ENCODE measurements at places on chromosomes 3 and 15. TPM values are rescaled to one million over a fixed set of nuclear protein-coding genes. Genes with fewer than 3 reads are reported as not detected.

The ARRDC4 gene
- 0.51 TPM for total RNA-seq

The NPAP1 gene
- total RNA-seq = not detected

The CHDH gene
- total RNA-seq = 0.42 TPM

The FRMD4B gene
- 41.1 TPM for total RNA-seq

The MED12L gene
- 1.7 TPM for total RNA-seq

The NEK10 gene
- 0.24 TPM for total RNA-seq

The ITIH4 gene
- 10.9 TPM for total RNA-seq

The ZNF860 gene
- total RNA-seq = 0.16 TPM

The ILDR1 gene
- total RNA-seq = not detected

The RBPMS2 gene
- total RNA-seq = not detected

The SEC22C gene
- 52.6 TPM for total RNA-seq

The CASR gene
- total RNA-seq = not detected

GRCh38 chr15:72857331-72858063 lies 73.9 kb upstream of the ADPGK start:
- no peak overlapping the region for H3K27ac ChIP-seq
- H3K27me3 ChIP-seq = no peaks in the 10 kb centered on the region
- H3K4me3 ChIP-seq = no peak overlapping the region
- no peaks in the 10 kb centered on the region for H3K36me3 ChIP-seq
- DNase-seq = no peak
- H3K4me1 ChIP-seq = no peaks in the 10 kb centered on the region

DNA sequence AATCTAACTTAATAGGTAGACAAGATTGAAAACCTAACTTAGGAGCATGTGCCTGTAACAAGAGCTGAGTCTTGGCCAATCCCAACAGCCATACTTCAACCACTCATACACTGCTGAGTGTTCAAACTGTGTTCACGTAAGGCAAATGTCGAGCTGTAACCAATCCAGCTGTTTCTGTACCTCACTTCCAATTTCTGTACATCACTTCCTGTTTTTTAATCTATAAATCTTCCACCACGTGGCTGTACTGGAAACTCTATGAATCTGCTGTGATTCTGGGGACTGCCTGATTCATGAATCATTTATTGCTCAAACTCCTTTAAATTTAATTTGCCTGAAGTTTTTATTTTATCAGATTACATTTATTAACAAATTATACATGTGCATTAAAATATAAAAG lies 44.6 kb upstream of the NEDD4 start:
- no peak overlapping the region for H3K27ac ChIP-seq
- H3K4me3 ChIP-seq = no peak overlapping the region
- H3K4me1 ChIP-seq = peaks cover 13% of the 10 kb centered on the region

GRCh38 chr3:184663756-184664155 lies 48.1 kb downstream of the MAGEF1 start:
- no peak overlapping the region for H3K27ac ChIP-seq
- H3K4me3 ChIP-seq = no peak overlapping the region
- H3K4me1 ChIP-seq = no peaks in the 10 kb centered on the region

DNA sequence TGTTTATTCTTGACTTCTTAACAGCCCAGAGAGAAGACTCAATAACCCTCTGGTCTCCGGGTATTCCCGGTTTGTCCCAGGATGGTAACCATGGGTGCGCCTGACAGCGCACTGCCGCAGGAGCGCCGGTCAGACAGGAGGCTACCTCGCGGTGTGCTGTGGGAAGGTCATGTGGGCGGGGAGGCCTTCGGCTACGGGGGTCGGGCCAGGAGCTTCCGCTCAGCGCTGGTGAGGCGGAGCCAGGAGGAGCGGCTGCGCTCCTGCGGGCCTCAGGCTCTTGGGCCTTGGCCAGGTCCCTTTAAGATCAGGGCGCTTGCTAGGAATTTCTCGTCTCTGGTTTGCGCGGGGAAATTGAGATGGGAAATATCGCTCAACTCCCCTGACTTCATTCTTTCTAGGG lies 182.3 kb upstream of the NDN start:
- no peaks in the 10 kb centered on the region for H3K4me1 ChIP-seq
- no peak for DNase-seq
- H3K4me3 ChIP-seq = no peak overlapping the region
- H3K27me3 ChIP-seq = no peaks in the 10 kb centered on the region
- H3K27ac ChIP-seq = no peak overlapping the region

DNA sequence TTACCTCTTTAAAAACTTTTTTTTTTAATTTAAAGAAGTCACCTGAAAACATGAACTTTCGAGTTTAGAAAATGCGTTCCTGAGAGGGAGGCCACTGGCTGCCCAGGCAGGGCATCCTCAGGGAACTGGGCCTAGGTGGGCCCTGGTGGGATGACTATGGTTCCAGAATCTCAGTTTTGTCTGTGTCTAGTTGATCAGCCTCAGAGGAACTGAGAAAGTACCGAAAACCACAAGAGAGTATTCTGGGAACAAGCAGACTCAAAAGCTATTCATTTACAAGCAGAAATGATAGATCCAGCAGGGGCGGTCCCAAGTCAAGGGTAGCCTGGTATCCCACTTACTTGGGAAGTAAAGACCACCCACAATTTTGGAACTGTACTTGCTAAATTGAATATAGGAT lies 10.5 kb downstream of the WWTR1 start:
- H3K27me3 ChIP-seq = no peaks in the 10 kb centered on the region
- no peaks in the 10 kb centered on the region for H3K36me3 ChIP-seq
- no peak overlapping the region for H3K4me3 ChIP-seq
- no peaks in the 10 kb centered on the region for H3K4me1 ChIP-seq
- DNase-seq = no peak

- no peak for DNase-seq
- no peaks in the 10 kb centered on the region for H3K36me3 ChIP-seq
- H3K27me3 ChIP-seq = no peaks in the 10 kb centered on the region
- peaks cover 19% of the 10 kb centered on the region for H3K4me1 ChIP-seq
- no peak overlapping the region for H3K27ac ChIP-seq
- H3K4me3 ChIP-seq = no peak overlapping the region
Measured at GRCh38 chr15:85556618-85556895, 176.2 kb downstream of the AKAP13 start.

DNA sequence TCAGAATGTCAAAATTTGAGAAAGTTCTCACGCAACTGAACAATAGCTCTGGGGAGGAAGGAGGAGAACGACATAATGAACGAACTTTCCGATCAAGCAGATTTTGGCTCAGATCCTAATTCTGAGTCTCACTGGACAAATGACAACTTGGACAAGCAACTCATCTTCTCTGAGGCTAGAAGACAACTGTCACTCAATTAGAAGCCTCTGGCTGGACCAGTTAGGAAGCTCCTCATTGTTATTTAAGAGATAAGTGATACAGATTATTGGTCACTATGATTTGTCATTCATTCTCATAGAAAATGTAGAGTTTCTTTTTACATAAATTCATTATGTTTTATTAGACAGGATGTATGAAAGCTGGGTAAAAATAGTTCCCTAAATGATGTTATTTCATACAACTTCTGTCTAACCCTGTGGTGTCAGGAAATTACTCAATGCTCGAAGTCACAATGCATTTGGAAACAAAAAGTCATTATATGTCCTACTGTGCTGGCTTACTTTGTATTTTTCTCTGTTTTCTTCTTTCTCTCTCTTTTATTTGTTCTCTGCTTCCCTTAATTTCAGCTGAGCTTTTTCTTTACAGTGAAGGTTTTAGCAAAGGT lies 11.0 kb upstream of the C3orf49 start:
- no peak overlapping the region for H3K27ac ChIP-seq
- no peaks in the 10 kb centered on the region for H3K27me3 ChIP-seq
- no peaks in the 10 kb centered on the region for H3K4me1 ChIP-seq
- no peak overlapping the region for H3K4me3 ChIP-seq

DNA sequence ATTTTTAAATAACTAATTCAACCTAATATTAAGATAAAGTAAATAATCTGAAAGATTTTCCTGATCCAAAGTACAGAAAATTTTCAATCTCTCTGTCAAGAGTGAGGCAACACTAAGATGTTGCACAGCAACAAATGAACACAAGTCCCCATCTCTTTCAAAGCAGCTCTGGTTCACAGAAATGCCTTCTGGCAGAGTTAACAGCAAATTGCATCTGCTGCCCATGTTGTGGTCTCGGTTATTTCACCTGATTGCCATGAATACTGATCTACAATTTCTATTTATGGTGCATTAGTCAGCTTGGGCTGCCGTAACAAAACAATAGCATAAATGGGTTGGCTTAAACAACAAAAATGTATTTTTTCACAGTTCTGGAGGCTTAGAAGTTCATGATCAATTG lies 167.3 kb downstream of the BCHE start:
- H3K4me3 ChIP-seq = no peak overlapping the region
- H3K4me1 ChIP-seq = no peaks in the 10 kb centered on the region
- no peaks in the 10 kb centered on the region for H3K27me3 ChIP-seq

- H3K4me3 ChIP-seq = no peak overlapping the region
- no peaks in the 10 kb centered on the region for H3K36me3 ChIP-seq
- no peak for DNase-seq
- H3K27ac ChIP-seq = no peak overlapping the region
Measured at GRCh38 chr15:55552926-55553325, 35.2 kb downstream of the PYGO1 start.

DNA sequence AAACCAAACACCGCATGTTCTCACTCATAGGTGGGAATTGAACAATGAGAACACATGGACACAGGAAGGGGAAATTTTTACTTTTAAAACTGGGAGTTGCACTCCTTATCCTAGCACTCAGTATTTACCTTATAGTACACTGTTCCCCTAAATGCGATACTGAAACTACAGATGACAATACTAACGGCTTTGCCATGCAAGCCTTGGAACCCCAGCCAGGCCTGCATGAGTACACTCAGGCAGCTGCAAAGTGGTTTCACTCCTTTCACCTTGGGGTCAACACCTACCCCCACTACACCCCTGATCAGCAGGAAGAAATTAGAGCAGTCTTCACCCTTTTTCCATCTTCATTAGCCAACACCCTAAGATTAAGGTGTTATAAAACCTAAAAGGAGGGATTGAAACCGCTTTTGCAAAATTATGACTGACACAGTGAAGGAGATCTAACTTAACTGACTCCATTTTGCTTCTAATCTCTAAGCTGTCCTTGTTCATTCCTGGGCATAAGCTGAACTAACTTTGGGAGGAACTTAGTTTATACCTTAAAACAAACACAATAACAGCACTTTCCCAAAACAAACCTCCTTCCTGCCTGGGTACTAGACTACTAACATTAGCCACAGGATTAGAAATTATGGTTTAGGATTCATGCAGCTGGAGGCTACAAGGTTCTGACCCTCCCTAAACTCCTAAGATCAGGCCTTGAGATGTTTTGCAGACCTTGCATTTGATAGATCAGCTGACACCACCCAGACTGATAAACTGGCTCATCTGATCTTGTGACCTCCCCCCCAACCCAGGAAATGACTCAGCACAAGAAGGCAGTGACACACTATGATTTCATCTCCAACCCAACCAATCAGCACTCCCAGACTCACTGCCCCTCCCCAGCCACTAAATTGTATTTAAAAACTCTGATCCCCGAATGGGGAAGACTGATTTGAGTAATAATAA lies 452.1 kb upstream of the PPP2R3A start:
- H3K4me3 ChIP-seq = no peak overlapping the region
- no peaks in the 10 kb centered on the region for H3K36me3 ChIP-seq
- H3K27ac ChIP-seq = no peak overlapping the region
- DNase-seq = no peak
- H3K27me3 ChIP-seq = no peaks in the 10 kb centered on the region

DNA sequence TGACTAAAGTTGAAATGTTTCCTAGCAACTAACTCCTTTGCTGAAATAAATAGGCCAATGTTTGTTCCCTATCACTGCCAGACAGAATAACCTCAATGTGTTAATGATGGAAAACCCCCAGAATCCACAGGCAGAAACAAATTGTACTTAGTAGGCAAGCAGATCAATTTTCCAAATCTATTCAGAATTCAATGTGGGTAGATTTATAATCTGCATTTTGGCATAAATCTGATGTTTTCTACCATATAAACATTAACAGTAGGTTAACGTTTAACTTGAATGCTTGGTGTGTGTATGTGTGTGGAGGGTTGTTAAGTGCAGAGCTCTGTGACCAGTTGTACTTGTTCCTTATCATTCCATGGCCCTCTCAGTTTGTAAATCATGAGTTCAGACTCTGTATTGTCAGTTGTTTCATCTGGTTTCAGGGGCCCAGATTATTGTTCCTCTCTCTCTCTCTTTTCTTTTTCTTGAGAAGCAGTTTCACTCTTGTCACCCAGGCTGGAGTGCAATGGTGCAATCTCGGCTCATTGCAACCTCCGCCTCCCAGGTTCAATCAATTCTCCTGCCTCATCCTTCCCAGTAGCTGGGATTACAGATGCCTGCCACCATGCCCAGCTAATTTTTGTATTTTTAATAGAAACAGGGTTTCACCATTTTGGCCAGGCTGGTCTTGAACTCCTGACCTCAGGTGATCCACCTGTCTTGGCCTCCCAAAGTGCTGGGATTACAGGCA lies 32.8 kb downstream of the PLSCR1 start:
- H3K4me3 ChIP-seq = no peak overlapping the region
- H3K27me3 ChIP-seq = no peaks in the 10 kb centered on the region
- H3K36me3 ChIP-seq = no peaks in the 10 kb centered on the region
- DNase-seq = no peak
- H3K4me1 ChIP-seq = peaks cover 6% of the 10 kb centered on the region
- H3K27ac ChIP-seq = no peak overlapping the region

DNA sequence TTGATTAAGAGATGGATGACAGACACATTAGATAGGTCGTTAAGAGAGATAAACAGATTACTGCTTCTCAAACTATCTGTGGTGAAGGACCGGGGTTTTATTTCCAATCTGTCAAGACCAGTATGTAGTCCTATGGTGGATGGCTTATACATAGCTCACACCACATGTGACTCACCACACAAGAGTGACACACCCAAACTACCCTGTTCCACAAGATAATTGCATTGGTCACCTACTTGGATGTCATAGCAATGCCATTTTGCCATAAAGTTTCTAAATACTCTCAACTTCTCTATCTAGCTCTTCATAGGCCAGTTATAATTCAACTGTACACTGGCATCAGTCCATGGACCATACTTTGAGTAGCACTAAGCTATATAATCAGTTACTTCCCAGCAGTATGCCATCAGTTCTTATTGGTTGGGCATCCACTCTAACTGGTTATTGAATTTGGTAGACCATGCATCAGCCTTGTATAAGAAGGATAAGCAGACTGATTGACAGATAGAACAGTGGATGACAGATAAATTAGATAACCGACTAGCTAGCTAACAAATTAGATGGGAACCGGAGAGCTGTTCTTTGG lies 11.6 kb downstream of the WWTR1 start:
- no peaks in the 10 kb centered on the region for H3K4me1 ChIP-seq
- H3K36me3 ChIP-seq = no peaks in the 10 kb centered on the region
- no peaks in the 10 kb centered on the region for H3K27me3 ChIP-seq
- DNase-seq = no peak
- no peak overlapping the region for H3K4me3 ChIP-seq
